Stimulated activated CD8-positive, alpha-beta memory T cell treated with anti-CD3 and anti-CD28 coated beads, Interleukin-2, amount 100 ng/mL, for 1 hour (primary cell): ENCODE measurements at places on chromosomes 4 and X.

DNA sequence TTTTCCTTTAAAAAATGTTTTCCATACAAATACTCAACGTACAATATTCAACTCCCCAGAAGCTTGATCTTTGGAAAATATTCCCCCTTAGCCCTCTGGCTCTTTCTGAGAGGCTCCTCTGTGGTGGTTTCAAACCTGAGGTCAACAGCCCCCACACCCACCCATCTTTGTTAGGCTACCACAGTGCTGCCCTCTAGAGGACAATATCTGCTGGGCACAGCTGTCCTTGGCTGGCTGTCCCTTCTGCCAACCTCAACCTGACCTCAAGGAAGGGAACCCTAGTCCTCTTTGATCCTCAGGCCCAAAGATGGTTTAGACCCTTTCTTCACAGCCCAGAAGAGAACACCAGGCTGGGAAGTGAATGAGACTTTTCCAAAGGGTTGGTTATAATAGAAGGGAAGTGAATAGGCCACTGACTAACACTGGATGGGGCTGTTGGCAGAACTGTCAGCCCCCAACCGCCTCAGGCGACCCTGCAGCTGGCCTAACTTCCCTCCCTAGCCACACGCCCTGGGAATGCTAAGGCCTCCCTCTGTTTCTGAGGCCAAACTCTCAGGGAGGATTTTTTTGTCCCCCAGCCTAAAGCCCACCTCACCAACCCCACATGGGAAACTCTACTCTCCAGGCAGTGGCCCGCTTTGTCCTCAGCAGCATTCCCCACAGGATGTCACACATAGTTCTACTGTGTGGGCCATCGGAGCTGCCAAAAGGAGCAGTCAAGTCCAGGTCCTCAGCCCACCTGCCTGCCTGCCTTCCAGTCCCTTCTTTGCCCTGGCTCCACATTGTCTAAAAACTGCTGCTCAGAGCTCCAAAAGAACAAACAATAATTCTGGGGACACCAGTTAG lies 34.3 kb downstream of the NYX start:
- no peak for DNase-seq

DNA sequence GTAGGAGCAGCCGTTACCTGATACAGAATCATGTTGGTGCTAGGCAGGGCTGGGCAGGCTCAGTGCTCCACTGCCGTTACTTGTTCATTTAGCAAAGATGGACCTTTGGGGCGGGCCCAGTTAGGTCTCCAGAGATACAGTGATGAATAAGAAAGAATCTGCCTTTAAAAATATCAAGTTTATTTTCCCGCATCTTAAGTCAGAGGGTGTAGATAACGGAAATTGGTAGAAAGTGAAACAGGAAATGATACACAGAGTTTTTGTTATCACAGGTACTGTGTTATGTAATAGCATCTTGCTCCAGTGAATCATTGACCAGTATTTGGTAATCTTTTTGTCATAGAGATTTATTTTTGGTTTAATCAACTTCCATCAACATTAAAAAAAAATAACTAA lies 5.5 kb downstream of the TMEM131L start:
- DNase-seq = no peak

DNA sequence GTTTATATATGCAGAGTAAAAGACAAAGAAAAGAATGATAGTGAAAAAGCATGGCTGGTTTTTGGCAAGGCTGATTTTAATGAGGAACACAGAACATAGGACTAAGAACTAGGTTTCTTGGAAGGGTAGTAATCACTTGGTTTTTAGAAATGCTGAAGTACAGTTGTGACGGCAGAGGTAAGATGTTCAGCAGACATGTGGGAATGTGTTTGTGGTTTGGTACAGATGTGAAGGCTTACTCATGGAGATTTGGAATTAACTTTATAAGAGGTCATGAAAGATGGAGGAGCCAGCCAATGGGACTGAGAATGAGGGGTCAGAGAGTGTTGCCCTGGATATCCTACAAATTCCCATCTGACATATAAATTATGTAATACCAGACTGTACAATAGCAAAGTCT lies 243.6 kb downstream of the NPFFR2 start:
- no peak for DNase-seq

- DNase-seq = no peak
Measured at GRCh38 chrX:42772874-42773273, 5.1 kb downstream of the PPP1R2C start.

- DNase-seq = no peak
Measured at GRCh38 chr4:186722796-186723291, 812 bp downstream of the FAT1 start.

DNA sequence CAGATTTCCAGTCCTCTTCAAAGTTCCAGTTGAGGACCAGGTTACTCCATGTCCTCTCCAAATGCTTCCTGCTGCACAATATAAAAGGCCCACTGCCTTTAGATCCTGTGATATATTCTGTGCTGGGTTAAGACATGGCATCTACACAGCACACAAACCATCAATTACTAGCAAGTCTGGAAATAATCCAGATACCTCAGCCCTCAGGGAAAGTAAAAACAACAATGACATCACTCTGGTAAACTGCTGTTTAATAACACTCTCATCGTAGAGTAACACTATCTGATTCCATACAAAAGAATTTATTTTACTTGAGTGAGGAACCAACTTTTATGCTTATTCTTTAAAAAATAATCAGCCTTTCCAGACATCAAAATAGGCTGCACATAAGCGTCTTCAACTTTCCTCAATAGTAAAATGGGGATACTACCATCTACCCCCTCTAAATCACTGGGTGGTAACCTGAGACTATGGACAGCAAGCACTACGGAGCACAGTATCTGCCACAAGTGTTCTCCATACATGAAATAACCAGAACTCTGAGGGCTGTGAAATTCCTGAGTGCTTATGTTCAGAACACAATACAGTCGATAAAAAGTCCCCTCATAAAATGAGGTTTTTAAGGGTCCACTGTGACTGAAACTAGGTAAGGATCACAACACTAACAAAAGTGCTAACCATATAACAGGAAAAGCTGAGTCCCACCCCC lies 53.4 kb downstream of the ABCG2 start:
- no peak for DNase-seq

GRCh38 chrX:31314921-31315320 lies 243.1 kb upstream of the FTHL17 start:
- no peak for DNase-seq

- DNase-seq = no peak
Measured at GRCh38 chr4:100497791-100498190, 20.0 kb downstream of the EMCN start.

DNA sequence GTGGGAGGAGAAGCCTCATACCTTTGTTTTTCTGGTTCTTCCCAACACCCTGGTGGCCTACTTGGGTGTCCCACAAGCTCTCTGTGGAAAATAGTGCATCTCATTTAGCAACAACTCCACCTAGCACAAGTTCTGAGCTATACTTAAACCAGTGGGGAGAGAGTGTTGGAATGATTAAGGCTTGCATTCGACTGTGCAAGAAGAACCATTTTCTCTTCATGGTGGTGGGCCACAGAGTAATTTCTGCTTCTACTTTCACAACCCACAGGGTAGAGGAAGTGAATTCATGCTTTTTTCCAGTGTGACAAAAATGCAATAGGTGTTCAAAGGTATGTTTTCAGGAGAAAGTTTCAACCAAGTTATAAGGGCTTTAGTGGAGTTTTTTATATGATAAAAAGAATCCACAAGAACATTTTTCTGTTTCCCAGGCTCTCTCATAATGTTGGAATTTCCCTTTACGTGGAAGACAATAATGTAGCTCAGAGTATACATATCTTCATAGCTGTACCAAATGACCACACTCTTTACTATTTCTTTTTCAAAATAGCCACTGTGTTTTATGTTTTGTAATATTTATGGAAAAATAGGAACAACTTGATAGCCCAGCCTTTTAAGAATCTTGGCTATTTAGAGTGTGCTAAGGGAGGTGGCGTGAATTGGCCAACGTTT lies 80.3 kb upstream of the HHIP start:
- no peak for DNase-seq

GRCh38 chrX:38220415-38221390 lies at the start of gene SRPX:
SRPX (minus strand) TSS chrX:38220871; CDS start chrX:38220792, 79 bp downstream.
- no peak for DNase-seq

DNA sequence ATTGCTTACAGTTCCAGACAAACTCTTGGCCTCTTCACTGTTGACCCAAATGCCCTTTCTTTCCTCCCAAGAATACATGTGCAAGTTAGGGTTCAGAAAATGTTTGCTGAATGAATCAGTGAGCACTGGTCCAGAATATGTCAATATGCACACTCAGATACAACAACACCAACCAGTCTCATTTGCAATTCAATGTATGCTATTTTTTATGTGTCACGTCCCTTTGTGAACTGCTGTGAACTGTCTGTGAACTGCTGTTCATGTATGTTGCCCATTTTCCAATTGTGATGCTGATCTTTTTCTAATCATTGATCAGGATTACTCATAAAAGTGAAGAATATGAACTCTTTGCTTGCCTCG lies 17.8 kb downstream of the GAB3 start:
- DNase-seq = no peak

- no peak for DNase-seq
Measured at GRCh38 chrX:17654116-17654515, 83.2 kb upstream of the SCML1 start.

GRCh38 chr4:185710487-185710995 lies 101.5 kb downstream of the SORBS2 start:
- no peak for DNase-seq

GRCh38 chr4:89024051-89024675 lies 32.8 kb downstream of the FAM13A start:
- peak; percentile 16 for DNase-seq

DNA sequence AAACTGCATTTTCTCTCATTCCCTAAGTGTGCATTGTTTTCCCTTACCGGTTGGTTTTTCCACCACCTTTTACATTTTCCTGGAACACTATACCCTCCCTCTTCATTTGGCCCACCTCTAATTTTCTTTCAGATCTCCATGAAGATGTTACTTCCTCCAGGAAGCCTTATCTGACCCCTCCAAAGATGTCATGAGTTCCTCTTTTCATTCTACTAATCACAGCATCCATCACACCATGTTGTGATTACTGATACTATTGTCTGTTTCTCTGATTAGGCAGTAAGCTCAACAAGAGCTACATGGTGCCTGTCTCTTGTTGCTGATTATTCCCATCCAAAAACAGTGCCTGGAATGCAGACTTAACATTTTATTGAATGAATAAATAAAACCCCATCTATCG lies 2.9 kb upstream of the AFP start:
- no peak for DNase-seq

GRCh38 chr4:66974665-66975064 lies 570.6 kb downstream of the CENPC start:
- no peak for DNase-seq

DNA sequence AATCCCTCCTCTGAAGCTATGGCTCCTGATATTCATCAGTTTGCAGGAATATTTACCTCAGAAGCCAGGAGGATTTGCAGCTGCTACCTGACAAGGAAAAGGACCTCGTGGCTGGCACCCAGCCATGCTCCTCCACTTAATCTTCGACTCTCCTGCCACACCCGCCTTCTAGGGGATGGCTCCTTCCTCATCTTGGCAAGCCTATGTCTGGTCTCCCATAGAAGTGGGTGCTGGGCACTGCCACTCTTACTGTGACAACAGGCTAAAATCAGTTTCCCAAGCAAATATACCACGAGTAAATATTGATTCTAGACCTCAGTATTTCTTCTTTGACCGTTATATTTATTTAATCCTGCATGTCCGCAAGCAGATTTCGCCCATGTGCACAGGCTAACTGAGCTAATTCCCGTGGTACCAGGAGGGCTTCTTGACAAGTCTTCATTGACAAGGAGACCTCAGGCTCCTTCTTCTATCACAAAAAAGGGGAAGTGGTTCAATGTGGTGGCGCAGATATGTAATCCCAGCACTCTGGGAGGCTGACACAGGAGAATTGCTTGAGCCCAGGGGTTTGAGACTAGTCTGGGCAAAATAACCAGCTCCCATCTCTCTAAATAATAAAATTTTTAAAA lies 52.6 kb upstream of the DCTD start:
- no peak for DNase-seq

GRCh38 chr4:174532445-174532844 lies 10.2 kb upstream of the HPGD start:
- DNase-seq = no peak

- no peak for DNase-seq
Measured at GRCh38 chrX:15758140-15758539, 20.1 kb downstream of the CA5B start.
